ENCODE measurements at places on chromosomes 5 and 9.

DNA sequence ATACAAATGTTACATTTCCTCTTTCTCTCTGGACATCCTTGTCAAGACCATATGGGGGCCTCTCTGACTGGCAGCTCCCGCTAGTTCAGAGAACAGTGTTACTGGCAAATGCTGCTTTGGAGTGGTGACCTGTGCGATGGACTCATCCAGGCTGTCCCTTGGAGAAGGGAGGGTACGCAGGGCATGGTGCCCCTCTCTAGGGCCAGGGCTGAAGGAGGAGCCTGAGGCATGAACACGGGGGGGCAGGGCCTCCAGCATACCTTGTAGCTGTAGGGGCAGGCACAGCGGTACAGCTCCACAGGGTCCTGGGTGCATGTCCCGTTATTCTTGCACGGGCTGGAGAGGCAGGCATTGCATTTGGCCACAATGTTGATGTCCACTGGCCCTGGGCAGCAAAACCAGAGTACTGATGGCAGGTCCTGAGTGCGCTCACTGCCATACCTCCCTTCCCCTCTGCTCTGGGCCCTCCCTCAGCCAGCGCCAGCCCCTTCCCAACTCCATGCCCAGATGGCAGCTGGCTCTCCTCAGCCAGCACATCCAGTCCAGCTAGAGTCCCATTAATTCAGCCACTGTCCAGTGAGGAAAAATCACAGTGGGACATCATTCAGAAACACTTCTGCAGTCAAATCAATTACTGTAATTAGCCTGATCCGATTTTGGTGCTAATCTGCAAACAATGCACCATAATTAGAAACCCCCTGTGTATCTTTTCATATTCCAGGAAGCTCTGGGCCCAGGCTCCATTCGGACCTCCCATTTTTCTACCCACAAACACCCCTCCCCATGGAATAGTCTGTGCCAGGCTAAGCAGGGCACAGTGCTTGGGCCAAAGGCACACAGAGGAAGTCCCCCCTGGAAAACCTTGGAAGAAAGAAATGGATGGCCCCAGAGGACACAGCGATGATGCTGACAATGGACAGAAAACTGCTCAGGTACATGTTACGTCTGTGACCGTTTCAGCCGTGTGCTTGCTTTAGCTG is 128.8 kb upstream of the PANK3 start:
- no peak for DNase-seq

- DNase-seq = no peak
These were observed 85.1 kb upstream of the IL12B start for GRCh38 chr5:159415301-159415937.

- DNase-seq = no peak
These were observed 286.5 kb downstream of the MAST4 start for GRCh38 chr5:66882606-66883227.

- DNase-seq = no peak
These were observed 38.0 kb upstream of the PRDM12 start for GRCh38 chr9:130626249-130626996.

DNA sequence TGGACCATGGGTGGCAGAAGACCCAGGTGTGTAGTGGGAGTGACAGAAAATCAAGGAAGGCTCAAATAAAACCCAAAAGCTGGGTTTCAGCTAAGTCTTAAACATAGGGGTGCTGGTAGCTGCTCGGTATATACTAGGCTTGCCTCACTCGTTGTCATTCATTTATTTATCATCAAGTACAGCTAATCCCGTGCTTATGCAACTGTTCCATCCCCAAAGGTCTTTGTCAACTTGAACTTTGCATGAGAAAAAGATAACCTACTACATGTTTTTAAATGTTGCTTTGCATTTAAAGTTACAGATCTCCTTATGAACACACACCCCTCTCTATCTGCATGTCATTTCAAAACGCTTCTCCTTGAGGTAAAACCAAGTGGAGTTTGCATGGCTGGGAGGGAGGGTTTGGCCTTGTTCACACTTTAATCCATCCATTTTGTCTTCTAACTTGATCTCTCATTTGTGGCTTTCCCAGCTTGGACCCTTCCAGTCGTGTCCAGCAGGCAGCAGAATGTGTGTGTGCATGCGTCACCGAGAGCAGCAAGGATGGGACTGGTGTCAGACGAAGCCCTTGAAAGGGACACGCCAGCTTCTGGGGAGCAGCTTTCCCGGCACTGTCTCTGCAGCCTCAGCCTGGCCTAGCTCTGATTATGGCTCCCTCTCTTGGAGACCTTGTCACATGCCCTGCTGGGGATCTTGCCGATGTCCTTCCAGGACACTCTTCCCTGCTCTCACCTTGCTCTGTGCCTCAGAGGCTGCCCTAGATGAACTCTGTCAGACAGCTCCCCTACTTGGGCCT is 133.5 kb downstream of the GADD45G start:
- DNase-seq = no peak

- DNase-seq = no peak
These were observed 322.2 kb upstream of the GRIA1 start for GRCh38 chr5:153168241-153168640.

DNA sequence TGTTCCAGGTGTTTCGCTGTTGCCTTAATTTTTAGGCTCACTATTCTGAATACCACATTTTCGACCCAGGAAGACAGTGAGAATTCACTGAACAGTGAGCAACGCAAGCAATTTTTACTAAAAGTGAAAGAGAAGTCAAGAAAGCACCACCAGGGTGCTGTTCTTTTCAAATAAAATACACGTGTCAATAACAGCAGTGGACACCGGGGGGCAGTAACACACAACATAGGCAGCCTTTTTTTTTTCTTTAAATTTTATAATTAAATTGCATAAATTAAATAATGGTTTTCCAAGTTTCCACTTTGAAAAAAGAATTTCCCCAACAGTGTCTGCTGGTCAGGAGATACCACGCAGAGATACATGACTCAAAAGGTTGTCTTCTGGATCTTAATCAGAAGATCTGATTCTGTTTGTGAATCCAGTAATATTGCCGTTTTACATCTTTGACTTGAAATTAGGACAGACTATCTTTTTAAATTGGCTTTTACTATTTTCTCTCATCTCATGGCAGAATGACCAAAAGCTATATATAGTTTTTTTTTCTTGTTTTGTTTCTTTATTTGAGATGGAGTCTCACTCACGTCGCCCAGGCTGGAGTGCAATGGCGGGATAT is 47.1 kb upstream of the SH3GL2 start:
- peak; percentile 68 for DNase-seq

GRCh38 chr9:22469928-22470544 is 23.4 kb downstream of the DMRTA1 start:
- DNase-seq = no peak

DNA sequence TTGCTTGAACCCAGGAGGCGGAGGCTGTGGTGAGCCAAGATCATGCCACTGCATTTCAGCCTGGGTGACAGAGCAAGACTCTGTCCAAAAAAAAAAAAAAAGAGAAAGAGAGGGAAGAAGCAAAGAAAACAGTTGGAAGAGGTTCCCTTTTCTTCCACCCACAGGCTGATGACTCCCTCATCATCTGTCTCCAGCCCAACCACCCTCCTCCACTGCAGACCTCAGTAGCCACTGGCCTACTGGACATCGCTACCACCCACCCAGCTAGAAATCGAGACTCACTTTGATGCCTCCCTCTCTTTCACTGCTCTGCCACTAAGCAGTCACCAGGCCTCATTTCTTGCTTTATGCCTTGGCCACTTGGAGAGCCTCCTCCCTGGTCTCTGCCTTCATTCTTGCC is 71.2 kb downstream of the NIPSNAP3B start:
- peak; percentile 71 for DNase-seq

All from NB4 (cell line).